ENCODE measurements at places on chromosomes 6 and 20. TPM values are rescaled to one million over a fixed set of nuclear protein-coding genes. Genes with fewer than 3 reads are reported as not detected.

DNA sequence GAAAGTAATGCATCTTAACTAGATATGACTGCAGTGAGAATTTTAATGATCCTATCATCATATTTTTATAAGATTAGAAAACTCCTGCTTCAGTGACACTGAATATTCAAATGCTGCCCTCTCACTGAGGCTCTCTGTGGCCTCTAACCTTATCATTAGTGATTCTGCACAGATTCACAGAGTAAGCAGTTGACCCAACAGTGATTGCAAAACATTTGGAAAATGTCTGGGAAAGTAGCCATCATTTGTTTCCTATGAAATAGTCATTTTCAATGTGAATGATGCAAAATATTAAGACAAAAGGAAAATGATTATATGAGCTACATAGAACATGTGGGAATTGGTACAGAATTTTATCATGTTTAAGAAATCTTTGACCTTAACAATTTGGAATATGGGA is 210.3 kb downstream of the TBX18 start:
- no peak for DNase-seq

- DNase-seq = no peak
These were observed 72.5 kb upstream of the SULF2 start for GRCh38 chr20:47857569-47858464.

DNA sequence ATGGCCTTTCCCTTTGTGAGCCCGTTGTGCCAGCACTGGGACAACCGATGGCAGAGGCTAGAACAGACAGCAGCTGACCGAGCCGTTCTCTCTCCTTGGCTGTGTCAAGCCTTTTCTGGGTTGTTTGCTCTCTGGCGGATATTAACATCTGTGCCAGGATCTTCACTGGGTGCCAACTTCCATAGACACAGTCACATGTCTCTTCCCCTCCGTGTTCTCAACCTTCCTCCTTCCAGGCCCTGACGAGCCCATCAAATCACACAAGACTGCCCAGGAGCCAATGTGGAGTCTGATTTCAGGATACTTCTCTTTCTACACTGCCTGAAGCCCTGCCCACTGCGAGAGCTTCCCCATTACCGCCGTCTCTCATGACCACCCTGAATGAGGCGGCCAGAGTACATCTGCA is 111.0 kb upstream of the RALGAPA2 start:
- DNase-seq = no peak

DNA sequence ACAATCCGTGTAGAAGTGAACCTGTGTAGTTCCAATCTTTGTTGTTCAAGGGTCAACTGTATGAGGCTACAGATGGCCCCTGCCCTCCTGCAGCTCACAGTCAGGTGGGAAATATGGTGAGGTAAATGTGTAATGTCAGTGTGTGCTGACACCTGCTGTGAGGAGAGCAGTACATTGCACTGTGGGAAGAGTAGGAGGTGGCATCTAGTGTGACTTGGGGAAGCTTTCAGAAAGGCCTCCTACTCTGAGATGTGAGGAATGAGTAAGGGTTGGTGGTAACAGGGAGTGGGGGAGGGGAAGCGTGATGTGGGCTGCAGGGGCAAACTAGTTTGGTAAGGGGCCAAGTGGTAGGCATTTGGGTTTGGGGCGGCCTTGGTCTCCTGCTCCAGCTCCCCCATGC is 188.8 kb downstream of the FARS2 start:
- DNase-seq = no peak

DNA sequence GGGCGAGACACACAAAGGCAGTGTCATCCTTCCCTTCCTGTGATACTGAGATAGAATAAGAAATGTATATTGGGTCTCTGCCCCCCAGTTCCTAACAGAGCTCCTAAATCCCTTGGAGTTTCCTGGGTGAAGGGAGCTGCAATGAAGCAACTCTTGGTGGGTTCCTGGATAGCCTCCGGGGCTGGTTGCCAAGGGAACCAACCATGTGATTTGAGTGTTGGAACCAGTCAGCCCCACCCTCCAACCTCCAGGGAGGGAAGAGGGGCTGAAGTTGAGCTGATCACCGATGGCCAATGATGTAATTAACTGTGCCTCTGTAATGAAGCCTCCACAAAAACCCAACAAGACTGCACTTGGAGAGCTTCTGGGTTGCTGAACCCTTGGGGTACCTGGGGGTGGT is 116.6 kb downstream of the SLC22A3 start:
- DNase-seq = no peak

DNA sequence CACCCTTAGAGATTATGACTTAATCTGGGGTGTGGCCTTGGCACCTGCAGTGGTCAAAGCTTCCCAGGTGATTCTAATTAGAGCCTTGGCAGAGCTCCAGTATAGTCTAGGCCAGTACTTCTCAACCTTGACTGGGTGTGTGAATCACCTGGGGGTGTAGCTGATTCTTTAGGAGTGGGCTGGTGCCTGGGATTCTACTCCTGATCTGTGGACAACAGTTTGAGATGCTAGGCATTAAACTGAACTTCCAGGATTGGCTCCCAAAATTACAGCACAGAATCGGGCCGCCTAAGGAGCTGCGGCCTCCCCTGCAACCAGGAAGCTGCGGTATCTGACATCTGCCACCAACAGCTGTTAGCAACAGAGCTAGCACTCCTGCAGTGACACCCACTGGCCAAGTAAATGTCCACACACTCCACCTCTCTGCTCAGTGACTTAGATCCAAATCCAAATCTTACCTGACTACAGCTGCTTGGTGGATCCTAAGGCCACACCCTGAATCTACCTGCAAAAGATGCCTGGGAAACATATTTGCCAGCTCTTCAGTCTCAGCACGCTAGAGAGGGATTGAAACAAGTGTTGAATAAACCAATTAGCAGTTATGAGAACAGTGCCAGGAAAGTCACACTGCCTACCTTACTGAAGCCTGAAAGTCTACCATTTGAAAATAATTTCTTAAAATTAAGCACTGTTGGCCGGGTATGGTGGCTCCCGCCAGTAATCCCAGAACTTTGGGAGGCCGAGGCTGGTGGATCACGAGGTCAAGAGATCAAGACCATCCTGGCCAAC is 126.7 kb downstream of the UNC5CL start:
- peak; percentile 26 for DNase-seq

GRCh38 chr6:164854526-164854925 is 454.9 kb downstream of the C6orf118 start:
- no peak for DNase-seq

- DNase-seq = no peak
These were observed 15.6 kb downstream of the CDK19 start for GRCh38 chr6:110799655-110800054.

GRCh38 chr20:11222243-11222642 is 548.4 kb upstream of the JAG1 start:
- DNase-seq = no peak

DNA sequence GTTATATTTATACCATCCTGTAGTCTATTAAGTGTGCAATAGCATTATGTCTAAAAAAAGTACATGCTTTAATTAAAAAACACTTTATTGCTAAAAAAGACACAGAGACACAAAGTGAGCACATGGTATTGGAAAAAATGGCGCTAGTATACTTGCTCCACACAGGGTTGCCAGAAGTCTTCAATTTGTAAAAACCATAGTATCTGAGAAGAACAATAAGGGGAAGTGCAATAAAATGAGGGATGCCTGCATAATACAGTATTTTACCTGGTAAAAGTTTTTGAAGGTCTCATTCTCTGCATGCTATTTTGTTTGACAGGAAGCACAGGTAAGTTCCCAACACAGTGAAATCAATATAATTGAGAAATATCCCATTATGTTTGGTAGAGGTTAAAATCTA is 1.6 kb downstream of the NOX3 start:
- DNase-seq = no peak

DNA sequence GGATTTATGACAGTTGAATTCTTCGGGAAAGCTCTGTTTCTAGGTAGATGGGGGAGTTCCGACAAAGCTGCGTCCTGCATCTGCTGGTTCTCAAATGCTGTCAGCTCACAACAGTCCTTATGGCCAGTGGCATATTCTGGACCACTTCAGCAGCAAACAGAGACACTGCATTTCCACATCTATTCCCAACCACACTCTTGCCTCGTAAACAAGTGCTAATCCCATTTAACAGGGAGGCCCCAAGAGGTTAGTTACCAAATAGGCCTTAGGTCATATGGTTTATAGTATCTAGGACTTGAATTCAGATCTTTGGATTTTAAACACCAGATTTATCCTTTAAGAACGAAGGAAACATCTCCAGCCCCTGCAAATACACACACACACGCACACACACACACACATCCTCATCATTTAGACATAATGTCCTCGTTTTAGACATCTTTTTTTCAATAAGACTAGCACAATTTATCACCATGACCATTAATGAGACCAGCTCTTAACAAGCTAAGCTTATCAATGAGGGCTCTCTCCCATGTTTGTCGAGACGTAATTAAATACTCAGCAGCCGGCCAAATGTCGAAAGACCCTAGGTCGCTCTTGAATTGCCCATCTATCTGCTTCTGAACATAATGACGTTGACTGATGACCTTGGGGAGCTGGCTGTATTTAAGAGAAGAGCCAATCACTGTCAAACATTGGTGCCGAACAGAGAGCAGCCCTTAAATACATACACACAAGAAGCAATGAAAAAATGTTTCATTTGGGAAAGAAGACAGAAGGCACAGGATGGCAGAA is 84.5 kb downstream of the PSMG4 start:
- DNase-seq = no peak

DNA sequence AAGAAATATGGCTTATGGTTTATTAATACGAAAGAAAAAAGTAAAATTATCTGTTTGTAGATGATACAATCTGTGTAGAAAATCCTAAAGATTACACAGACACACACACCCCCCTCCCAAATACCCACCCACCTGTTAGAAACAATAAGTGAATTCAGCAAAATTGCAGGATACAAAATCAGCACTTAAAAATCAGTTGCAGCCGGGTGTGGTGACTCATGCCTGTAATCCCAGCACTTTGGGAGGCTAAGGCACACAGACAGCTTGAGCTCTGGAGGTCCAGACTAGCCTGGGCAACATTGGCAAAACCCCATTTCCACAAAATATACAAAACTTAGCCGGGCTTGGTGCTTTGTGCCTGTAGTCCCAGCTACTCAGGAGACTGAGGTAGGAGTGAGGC is 42.3 kb downstream of the NINL start:
- no peak for DNase-seq

GRCh38 chr20:40991181-40991889 is 37.3 kb upstream of the TOP1 start:
- DNase-seq = no peak

DNA sequence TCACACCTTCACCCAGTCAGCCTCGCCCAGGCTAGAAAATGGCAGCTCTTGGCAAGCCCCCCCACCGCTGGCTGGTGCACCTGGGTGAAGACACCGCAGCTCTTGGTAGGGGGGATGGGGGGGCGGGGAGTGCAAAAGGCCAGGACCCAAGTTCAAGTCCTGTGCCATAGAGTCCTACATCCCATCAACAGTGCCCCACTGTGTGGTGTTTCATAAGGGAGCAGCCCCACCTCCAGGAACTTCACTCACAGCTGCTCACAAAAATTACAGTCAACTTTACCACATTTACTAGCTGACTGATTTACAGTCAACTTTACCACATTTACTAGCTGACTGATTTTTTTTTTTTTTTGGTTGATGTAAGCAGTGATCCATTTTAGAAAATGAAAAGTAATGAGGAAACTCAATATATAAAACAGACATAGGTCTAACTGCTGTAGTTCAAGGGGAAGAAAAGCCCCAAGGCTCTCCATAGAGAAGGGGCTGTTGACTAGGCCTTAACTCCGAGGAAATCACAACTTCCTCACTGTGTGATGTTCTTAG is 208.9 kb upstream of the SNX9 start:
- DNase-seq = no peak

DNA sequence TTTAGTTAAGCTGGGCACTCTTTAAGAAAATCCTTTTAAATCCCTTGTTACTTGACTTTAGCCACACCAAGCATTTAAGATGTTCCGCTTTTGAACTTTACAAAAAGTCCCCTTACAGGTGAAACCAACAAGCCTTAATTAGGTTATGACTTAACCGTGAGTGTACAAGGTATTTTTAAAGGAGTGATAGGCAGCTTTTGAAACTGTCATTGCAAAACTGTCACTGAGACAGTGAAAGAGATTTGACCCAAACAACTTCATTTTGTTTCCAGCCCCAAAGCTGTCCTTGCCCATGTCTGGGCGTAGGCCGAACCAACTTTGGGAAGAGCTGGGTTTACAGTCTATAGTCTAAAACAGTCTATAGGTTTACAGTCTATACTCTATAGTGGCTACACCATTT is 305.4 kb downstream of the FARS2 start:
- no peak for DNase-seq

DNA sequence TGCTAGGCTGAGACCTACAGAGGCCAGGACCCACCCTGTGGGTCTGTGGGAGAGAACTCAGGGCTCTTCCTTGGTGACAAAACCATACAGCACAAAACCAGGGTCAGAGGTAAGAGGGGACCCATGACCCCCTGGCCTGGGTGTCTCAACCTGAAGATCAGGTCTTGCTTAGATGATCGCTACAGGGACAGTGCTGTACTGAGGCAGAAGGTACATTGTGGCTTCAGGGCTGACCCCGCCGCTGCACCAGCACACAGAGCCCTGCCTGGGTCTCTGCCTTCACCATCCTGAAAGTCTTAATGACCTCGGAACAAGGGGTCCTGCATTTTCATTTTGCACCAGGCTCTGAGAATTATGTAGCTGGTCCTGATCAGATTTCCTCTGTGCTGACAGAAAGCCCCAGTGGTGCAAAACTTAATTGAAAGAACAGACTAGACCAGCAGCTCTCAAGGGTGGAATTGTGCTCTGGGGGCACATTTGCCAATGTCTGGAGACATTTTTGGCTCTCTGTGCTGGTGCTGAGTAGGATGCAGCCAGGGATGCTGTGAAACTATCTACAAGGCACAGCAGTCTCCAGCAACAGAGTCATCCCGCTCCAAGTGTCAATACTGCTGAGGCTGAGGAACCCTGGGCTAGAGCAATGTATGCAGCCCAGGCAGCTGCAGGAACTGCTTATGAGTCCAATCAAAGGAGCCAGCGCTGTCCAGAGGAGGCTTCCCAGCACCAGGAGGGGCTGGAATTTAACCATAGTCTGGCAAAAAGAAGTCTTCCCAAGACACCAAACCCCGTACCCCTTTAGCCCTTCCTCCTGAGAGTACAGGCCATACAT is 254.9 kb downstream of the ERMARD start:
- no peak for DNase-seq

GRCh38 chr6:100228437-100228833 is 234.4 kb upstream of the MCHR2 start:
- no peak for DNase-seq

Gene AGER
- 26.3 TPM for total RNA-seq

Gene POLH
- total RNA-seq = 46.2 TPM

Gene HLA-DRB1
- 4.4 TPM for total RNA-seq

Gene GJA10
- not detected for total RNA-seq

Gene RFX6
- total RNA-seq = not detected

Gene MYCT1
- not detected for total RNA-seq

Gene BPIFB1
- total RNA-seq = not detected

Gene FAM162B
- total RNA-seq = not detected

Gene SLC18B1
- 9.4 TPM for total RNA-seq
